ENCODE measurements at places on chromosomes 5 and 9.

DNA sequence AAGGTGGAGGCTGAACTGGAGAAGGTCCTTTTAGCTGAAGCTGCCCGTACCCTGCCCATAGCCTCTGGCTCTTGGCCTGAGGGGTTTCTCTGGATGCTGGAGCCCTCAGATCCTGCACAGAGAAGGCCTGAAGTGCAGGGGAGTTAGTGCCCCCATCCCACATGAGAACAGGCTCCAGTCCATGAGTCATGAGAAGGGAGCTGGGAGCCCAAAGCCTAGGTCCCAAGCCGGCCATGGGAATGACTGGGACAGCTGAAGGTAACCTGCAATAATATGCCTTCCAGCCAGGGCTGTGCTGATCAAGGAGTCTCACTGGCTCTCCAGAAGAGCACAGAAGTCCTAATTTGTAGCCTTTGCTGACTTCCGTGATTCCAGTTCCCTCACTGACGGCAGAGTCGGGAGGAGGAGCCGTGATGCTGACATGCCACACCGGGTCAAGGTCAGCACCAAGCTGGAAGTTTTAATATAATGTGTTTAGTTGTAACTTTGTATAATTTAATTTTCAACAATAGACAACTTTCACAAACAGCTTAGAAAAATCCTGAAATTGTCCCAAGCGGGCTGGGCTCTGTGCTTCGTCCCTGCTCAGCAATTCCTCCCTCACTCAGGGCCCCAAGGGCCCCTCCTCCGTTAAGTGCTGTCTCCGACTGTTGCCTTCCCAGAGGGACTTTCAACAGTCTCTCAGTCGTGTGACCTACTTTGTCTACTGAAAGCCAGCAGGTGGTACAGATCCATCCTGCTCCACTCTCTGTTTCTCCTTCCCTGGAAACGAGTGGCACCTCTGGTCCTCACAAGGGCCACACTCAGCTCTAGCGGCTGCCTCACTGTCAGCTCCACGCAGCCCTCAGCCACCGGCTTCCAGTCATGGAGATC, 387.8 kb downstream of the GADD45G start:
- DNase-seq: no peak

GRCh38 chr9:125271081-125271480, 9.5 kb downstream of the GAPVD1 start:
- no peak for DNase-seq

- DNase-seq: no peak
These were observed 180.6 kb downstream of the SNCAIP start for GRCh38 chr5:122492675-122493074.

GRCh38 chr9:119956111-119956510, 586.9 kb upstream of the BRINP1 start:
- DNase-seq: no peak
